ENCODE measurements at places on chromosomes 7 and 10.

GRCh38 chr7:141586878-141587277 is 35.7 kb downstream of the AGK start:
- no peak for DNase-seq

DNA sequence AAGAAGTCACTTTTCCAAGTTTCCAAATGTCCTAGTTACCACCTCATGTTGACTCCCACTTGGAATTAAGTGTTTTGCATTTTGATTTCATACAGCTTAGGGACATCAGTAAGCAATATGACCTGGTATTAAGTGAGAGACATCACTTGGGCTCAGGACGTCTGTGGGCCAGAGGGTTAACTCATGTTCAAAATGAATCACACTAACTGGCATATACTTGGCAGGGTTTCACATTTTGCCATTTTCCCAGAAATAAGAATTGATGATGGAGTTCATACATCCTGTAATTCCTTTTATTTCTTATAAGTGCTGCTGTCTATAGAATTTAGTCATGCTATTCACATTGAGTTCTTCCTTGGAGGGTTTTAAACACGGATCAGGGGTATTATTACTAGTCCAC is 516.5 kb downstream of the PHTF2 start:
- DNase-seq: no peak

- no peak for DNase-seq
These were observed 73.6 kb downstream of the EPC1 start for GRCh38 chr10:32273336-32273735.

- DNase-seq: no peak
These were observed 211.2 kb downstream of the SEMA3D start for GRCh38 chr7:84975586-84976185.

GRCh38 chr10:49257154-49257553 is 41.8 kb upstream of the C10orf71 start:
- no peak for DNase-seq

GRCh38 chr7:25187932-25188331 is 40.4 kb downstream of the NPVF start:
- no peak for DNase-seq

DNA sequence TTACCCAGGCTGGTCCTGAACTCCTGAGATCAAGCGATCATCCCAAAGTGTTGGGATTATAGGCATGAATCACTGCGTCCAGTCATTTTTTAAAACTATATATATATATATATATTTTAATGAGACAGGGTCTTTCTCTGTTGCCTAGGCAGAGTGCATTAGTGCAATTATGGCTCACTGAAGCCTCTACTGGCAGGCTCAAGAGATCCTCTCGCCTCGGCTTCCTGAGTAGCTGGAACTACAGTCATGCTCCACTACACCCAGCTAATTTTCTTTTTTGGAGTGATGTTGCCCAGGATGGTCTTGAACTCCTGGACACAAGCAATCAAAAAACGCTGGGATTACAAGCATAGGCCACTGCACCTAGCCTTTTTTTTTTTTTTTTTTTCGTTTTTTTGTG is 55.3 kb upstream of the KAT6B start:
- no peak for DNase-seq

- no peak for DNase-seq
These were observed 32.2 kb upstream of the ITGB8 start for GRCh38 chr7:20298486-20298901.

DNA sequence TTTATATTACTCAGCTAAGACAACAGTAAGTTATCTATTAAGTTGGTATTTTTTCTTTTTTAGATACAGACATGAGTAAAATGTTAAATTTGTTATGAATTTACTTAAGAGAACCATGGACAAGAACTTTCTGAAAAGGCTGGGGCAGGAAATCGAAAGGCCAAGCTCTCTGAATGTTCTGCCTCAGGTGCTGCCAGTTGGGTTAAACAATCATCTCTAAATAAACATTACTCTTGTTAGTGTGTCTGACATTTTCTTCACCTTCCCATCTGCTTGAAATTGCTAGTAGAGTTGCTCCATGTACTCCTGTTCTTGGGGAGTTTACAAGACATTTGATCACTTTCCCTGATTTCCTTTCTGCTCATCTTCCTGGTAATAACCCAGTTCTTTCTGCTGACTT is 87.5 kb downstream of the ANKRD7 start:
- DNase-seq: no peak
